ENCODE measurements at places on chromosomes 1 and 21.
A peak's percentile ranks its signal among the peaks of the same experiment; 100 is the strongest.

GRCh38 chr1:69747207-69747606 is 179.5 kb downstream of the LRRC7 start:
- no peak for DNase-seq

DNA sequence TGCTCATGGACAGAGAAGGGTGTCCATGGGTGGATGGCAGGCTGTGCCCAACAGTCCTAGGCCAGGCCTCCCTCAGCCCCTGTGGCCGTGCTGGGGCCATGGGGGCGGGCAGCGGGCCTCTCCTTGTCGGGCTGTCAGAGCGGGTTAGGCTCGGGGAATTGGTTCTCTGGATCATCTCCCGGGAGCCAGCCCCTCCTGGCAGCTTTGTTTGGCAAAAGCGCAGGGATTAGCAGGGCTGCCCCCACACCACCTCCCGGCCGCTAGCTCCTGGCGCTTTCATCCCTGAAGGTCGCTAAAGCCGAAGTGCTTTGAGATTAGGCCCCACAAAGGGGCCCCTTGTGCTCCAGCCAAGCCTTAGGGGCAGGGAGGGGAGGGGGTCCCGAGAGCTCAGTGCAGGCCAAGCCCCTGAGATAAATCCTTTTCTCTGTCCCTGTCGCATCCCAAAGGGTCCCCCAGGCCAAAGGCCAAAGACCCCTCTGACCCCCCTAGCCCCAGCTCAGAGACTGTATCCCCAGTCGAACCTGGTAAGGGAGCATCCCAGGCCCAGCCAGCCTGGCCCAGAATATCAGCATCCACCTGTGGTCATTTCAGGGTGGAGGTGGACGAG is 9.8 kb upstream of the DMBX1 start:
- no peak for DNase-seq

GRCh38 chr1:154745286-154745731 is 124.8 kb downstream of the KCNN3 start:
- DNase-seq = no peak

DNA sequence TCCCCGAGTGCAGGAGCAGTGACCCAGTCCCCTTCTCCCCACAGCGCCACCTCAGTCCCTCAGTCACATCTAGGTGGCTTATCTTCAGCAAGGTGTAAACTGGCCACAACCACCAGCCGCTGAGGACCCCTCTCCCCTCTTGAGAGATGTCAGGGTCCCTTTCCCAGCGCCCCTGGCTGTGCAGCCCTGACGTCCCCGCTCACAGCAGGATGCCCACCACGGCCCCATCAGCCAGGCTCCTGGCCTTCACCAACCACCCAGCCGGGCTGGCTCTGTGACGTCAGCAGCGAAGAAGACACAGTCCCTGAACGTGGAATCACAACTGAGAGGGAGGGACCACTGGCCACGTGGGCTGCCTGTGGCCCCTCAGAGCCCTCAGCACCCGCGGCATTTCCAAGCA is 249.4 kb downstream of the NPHP4 start:
- DNase-seq = no peak

- no peak for DNase-seq
Observed at GRCh38 chr1:112901387-112901786, 54.6 kb downstream of the SLC16A1 start.

DNA sequence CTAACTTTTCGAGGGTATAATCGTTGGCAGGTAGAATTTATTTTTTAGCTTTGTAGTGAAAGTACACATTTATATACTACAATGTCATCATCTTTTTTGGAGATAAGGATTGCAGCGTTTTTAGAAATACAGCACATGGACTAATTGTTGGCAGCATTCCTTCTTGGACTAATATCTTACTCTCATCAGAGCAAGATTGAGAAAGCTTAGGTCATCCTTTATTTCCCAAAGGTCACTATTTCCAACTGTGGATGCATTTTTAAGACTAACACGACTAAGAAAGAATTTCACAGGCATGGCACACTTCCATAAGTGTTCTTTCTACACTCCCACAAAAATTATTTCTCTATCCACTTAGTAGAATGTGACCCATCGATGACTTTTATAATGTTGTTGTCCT is 732.3 kb downstream of the NCAM2 start:
- DNase-seq = no peak

- DNase-seq = no peak
Observed at GRCh38 chr21:44571296-44571695, 2.2 kb upstream of the KRTAP10-4 start.

DNA sequence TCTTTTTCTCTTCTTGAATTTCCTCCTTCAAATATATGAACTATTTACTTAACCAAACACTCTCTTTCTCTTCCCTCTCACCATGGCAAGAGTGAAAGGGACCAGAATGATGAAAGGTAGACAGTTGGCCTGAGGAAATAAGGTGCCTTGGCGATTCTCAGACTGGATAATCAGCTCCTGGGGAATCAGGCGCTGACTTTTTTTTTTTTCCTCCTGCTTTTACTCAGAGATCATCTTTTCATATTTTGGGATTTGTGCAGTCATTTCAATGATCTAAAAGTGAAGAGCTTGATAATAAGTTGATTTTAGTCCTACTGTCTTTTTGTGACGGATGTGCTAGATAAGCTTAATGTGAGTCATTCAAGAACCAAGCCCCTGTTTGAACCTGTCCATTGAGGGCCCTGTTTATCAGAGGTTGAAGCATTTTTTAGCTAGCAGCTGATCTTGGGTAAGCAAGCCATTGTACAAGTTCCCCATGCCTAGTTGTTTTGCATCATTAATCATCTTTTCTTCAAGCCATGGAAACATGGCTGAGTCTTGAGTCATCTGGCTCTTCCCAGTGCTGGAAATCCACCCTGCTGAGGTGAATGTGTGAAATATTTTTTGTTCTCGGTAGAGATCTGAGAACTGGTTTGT is 40.8 kb downstream of the ITSN1 start:
- peak; percentile 68 for DNase-seq

DNA sequence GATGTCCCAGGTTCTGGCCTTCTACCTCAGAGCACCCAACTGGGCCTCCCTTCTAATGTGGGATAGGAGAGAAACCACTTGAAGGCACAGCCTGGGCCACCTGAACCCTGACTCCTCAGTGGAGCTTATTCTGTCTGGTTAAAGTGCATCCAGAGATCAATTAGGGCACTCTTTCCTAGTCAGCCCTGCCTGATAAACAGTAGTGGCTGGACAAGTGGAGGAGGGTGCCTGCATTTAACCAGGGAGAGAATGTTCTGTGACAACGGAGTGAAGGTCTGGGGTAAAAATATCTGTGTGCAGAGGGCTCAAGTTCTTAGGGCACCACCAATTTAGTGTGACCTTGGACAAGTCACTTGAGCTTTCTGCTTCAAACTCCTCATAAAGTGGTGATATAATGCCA is 101.8 kb downstream of the FAM78B start:
- DNase-seq = no peak

GRCh38 chr1:4118746-4119515 is 218.9 kb upstream of the C1orf174 start:
- no peak for DNase-seq

DNA sequence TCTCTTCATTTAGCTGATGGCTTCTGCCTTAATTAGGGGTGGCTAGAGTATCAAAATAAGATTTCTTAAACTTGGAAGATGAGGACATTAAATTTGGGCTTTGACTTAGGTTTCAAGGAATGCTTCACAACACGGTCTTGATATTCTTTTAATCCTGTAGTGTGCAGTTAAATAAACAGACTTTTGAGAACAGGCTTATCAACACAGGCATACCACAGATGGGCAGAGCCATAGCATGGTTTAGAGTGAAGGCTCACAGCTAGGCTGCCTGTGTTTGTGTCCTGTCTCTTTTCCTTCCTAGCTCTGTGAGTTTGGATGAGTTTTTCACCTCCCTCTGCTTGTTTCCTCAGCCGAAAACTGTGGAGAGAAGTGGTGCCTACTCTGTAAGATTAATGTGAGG is 102.3 kb upstream of the IPO9 start:
- no peak for DNase-seq

DNA sequence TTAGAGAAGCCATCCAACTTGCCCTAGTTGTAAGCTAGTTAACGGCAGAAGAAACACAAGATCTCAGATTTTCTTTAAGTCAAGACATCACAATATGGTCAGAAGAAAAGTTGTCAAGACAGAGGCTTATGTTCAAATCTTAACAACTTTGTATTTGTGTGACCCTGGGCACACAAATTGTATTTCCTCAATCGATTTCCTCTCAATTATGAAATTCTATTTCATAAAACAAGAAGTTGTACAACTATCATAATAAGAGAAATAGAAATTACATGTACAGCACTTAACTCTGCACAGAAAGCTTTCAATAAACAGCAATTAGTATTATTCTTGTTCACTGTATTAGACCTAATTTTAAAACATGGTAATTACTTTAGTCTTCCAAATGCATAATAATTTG is 62.9 kb upstream of the SDC3 start:
- no peak for DNase-seq

GRCh38 chr1:193308438-193308837 is 122.0 kb upstream of the B3GALT2 start:
- no peak for DNase-seq

GRCh38 chr1:19430121-19431068 is 54.9 kb downstream of the CAPZB start:
- DNase-seq = no peak

DNA sequence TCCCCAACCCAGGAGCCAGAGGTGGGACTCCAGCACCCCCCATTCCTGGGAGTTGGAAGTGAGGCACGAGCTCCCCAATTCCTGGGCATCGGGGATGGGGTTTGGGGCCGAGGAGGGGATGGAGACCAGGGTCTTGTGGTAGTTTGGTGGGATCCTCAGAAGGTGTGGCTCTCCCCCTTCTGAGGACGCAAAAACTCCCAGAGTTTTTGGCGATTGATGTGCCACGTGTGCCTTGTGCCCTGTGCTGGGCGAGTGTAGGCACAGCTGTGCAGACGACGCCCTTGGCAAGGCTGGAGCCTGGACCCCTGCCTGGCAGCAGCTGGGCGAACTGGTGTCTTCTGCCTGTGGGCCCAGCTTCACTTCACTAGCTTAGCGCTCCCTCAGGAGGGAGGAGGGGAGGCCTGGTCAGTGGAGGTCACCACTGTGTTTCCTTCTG is 2.6 kb downstream of the GUK1 start:
- no peak for DNase-seq

- peak; percentile 67 for DNase-seq
Observed at GRCh38 chr1:91830242-91831131, 55.5 kb downstream of the TGFBR3 start.

GRCh38 chr1:31771891-31772668 is 7.9 kb upstream of the ADGRB2 start:
- no peak for DNase-seq

DNA sequence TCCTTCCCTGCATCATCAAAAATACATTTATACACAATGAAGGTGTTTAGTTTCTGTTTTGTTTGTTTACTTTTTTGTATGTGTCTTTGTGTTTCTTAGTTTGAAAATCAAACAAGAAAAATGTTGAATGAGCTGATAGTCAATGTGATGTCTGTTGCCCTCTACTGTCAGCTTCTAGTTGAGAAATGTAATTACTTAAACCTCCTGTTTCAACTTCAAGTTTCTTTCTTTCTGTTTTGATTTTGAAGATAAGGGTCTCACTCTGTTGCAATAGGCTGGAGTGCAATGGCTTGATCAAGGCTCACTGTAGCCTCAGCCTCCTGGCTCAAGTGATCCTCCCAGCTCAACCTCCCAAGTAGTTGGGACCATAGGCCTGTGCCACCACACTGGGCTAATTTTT is 37.5 kb downstream of the SPTA1 start:
- no peak for DNase-seq

DNA sequence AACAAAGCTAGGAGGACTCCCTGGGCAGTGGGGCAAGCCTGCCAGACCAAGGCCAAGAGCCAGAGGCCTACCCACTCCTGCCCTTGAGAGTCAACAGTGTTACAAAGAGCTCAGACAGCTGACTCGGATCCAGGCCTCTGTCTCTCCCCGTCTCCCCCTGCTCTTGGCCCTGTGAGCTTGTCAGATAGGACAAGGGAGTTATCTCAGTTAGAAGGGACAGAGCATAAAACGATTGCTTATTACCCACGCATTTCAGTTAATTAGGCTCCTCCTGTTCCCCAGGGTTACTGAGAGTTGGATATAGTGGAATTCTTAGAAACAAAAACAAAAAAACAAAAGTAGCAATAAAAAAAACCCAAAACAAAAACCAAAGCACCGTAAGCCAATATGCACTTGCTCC is 1.3 kb downstream of the SLC41A1 start:
- no peak for DNase-seq

DNA sequence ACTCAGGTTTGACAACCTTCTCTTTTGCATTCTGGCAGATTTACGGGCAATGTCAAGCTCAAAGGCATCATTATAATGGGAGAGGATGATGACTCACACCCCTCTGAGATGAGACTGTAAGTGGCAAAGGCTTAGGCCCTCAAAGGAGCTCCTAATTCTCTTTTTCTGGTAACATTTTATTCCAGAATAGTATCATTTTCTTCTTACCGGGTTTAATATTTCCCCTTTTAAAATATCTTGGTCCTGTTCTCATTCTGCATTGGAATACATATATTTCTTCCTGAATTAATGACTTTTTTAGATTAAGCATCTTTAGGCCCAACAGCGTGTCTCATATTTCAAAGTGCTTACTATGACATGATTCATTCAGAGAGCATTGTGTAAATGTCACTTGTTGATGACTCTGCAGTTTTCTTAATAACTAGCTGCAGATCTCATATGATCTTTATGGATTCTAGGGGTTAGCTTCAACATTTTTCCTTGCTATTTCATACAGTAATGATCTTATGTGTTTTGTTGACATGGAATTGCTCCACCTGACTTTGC is 1.7 kb downstream of the PITHD1 start:
- DNase-seq = no peak

GRCh38 chr1:165053351-165053750 is 303.2 kb downstream of the LMX1A start:
- no peak for DNase-seq

DNA sequence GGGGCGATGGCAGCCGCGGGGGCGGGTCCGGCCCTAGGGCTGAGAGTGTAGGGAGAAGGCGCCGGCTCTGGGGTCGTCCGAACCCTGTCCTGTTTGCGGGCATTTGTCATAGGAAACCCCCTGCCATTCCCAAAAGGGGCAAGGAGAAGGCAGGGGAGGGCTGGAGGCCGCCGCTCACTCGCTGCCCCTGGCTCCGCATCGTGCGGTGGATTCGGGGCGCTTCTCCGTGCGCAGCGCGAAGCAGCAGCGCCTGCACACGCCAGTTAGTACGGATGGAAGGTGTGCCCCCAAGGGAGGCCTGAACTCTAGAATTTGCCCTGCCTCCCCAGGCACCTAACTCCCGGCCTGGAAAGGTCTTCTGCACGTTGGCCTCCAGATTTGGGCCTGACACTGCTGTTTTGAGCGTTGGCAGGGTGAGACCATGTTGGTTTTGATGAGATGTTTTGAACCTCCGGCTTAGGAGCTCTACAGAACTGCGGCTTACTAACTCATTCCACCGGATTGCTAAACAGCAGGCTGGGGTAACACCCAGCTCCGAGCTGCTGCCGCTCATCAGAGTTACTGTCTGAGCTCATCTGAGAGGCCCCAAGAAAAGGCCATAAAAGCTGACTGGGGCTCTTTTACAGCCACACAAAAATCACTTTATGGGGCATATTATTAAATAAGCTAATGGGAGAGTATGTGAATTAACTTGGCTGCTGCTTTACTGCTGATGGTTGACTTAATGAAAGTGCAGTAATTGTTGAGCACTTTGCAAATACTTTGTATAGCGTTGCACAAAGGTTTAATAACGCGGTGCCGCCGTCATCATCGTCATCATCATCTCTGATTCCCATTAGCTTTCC is 987 bp downstream of the GPR137B start:
- DNase-seq = peak; percentile 39

- no peak for DNase-seq
Observed at GRCh38 chr1:109802901-109803561, 39.3 kb upstream of the EPS8L3 start.

Data from AG09309 (cell line).